Astrocyte (in vitro differentiated cells and primary cell): ENCODE measurements at places on chromosomes 6 and 20. TPM values are rescaled to one million over a fixed set of nuclear protein-coding genes. Genes with fewer than 3 reads are reported as not detected.
A peak's percentile ranks its signal among the peaks of the same experiment; 100 is the strongest.

- no peak for DNase-seq
Observed at GRCh38 chr6:168025831-168026710, 28.6 kb downstream of the KIF25 start.

DNA sequence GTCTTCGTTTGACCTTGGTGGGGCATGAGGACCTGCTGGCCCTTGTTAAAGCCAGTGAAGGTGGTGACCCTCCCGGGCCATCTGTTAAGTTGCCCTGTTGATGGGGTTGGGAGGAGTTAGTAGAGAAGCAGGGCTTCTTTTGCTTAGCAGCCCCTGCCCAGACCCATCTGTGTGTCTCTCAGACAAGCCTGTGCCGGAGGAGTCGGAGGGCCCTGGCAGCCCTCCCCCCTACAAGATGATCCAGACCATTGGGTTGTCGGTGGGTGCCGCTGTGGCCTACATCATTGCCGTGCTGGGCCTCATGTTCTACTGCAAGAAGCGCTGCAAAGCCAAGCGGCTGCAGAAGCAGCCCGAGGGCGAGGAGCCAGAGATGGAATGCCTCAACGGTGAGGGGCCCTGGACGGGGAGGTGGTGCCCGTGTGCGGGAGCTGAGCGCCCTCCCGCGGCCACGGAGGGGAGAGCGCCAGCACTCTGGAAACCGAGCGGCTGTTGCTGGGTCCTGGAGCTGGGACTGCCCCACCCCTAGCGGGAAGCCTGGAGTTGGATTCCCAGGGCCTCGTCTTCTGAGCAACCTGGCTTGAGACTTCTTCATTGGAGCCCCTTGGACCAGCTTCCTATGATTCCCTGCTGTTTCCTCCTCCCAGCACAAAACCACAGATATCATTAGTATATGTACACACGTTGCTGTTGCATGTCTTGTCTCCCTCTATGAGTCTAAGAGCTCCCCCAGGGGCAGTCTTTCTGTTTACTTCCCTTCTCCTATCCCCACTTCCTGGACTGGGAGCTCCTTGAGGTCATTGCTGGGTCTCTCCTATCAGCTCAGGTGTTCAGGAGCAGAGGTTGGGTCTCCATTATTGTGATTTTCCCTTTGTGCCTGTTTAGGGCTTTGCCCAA, 27.6 kb upstream of the SRF start:
- DNase-seq, result peak; percentile 73

- DNase-seq, result no peak
Observed at GRCh38 chr6:14652536-14652935, 535.0 kb downstream of the CD83 start.

The HEY2 gene
- total RNA-seq, result 1.0 and 2.4 TPM in 2 replicates

DNA sequence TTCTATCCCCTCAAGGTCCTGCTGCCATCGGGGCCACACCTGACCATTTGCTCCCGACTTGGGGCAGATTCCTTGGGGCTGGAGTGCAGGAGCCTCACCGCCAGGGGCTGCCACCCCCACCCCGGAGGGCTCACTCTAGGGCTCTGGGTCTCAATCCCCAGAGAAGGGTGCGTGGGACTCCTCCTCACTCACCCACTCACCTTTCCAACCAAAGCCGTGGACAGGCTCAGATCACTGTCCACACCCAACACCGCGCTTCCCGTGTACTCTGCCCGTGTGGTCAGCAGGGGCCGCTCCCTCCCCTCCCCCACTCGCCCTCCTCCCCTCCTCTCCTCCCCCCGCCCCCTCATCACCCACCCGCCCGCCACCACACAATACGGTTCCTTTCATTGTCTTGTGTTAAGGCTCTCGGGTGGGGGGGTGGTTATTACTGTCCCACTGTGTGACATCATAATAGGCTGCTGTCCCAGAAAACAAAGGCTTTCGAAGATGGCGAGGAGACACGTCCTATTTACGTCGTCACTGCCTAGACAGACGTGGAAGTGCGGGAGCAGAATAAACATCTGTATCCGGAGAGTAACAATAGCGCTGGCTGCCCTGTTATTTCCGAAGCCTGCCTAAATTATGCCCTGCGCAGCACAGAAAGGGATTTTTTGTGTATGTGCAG, 85.8 kb downstream of the YTHDF1 start:
- no peak for DNase-seq

- DNase-seq, result peak; percentile 51
Observed at GRCh38 chr6:34953061-34954025, 64.3 kb downstream of the ANKS1A start.

- DNase-seq, result no peak
Observed at GRCh38 chr6:66421570-66421969, 714.5 kb upstream of the EYS start.

DNA sequence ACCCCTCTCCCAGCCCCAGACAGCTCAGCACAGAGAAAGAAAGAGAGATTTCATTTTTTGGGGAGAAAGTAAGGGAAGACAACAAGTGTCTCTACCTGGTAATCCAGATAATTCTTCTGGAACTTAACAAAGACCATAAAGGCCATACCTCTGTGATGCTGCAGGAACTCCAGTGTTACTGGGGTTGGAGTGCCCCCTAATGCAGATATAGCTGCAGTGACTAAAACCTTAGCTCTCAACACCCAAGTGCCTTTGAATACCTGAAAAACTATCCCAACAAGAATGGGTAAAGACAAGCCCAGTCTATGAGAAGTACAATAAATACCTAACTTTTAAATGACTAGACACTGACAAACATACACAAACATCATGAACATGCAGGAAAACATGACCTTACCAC, 365.3 kb upstream of the PTCHD4 start:
- DNase-seq, result peak; percentile 1

The CHRNA4 gene
- total RNA-seq, result 0.82 and 1.8 TPM in 2 replicates
